Common myeloid progenitor, CD34-positive (primary cell): ENCODE measurements at places on chromosomes 7 and 10.

- no peaks in the 10 kb centered on the region for H3K36me3 ChIP-seq
- no peak overlapping the region for H3K4me3 ChIP-seq
- H3K27me3 ChIP-seq: no peaks in the 10 kb centered on the region
Measured at GRCh38 chr7:72176875-72177274, 235.3 kb downstream of the CALN1 start.

- no peak overlapping the region for H3K27ac ChIP-seq
- no peaks in the 10 kb centered on the region for H3K4me1 ChIP-seq
- DNase-seq: no peak
- no peaks in the 10 kb centered on the region for H3K36me3 ChIP-seq
Measured at GRCh38 chr7:18815261-18815960, 302.0 kb downstream of the TWIST1 start.

DNA sequence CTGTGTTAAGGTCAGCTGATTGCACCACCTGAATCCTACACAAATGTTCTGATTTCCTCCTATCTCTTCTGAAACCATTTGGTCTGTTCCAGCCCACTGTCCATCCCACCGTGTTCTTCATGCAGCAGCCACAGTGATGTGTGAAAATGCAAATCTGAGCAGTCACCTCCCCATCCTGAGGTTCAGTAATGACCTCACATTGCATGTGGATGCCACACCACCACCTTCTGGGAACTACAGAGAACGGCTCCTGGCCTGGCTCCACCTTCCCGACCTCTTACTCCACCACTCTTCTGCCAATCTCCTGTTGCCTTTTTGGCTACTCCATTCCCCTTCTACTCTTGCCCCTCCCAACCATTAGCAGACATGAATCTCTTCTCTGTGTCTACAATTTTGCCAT is 244.4 kb downstream of the TNS3 start:
- peaks cover 21% of the 10 kb centered on the region for H3K36me3 ChIP-seq
- H3K27me3 ChIP-seq: no peaks in the 10 kb centered on the region
- H3K4me1 ChIP-seq: no peaks in the 10 kb centered on the region

GRCh38 chr10:123522702-123523312 is 143.3 kb upstream of the GPR26 start:
- H3K36me3 ChIP-seq: no peaks in the 10 kb centered on the region
- H3K27me3 ChIP-seq: no peaks in the 10 kb centered on the region
- no peak overlapping the region for H3K27ac ChIP-seq
- no peak for DNase-seq

DNA sequence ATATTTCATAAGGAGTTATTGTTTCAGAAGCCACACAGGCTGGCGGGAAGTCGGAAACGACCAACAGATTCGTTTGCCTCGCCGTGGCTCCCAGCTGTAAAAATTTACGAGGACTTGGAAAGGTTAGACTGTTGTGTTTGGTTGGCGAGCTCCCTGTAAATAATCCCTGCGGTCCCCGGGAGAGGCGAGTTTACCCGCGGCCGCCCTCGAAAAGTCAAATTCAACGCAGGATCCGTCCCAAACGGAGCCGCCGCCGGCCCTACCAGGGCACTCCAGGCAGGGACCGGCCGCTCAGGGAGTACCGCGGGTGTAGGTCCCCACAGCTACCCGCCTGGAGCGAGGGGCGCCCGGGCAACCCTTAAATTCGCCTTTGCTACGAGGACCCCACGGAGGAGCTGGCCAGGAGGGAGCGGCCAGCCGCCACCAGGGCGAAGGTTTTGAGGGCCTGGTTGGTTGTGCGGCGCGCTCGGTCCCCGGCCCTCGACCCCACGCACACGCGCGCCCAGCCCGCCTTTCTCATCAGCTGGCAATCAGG is 726 bp upstream of the HOXA9 start:
- peak overlapping the region; percentile 96 for H3K27ac ChIP-seq
- H3K27me3 ChIP-seq: no peaks in the 10 kb centered on the region

GRCh38 chr7:102393467-102393866 is 2.7 kb upstream of the PRKRIP1 start:
- peaks cover 19% of the 10 kb centered on the region for H3K4me1 ChIP-seq
- H3K27me3 ChIP-seq: no peaks in the 10 kb centered on the region
- no peak overlapping the region for H3K4me3 ChIP-seq
- no peak overlapping the region for H3K27ac ChIP-seq
- no peaks in the 10 kb centered on the region for H3K36me3 ChIP-seq

- no peak overlapping the region for H3K27ac ChIP-seq
- H3K27me3 ChIP-seq: no peaks in the 10 kb centered on the region
- no peak overlapping the region for H3K4me3 ChIP-seq
- no peaks in the 10 kb centered on the region for H3K4me1 ChIP-seq
- H3K36me3 ChIP-seq: peaks cover 41% of the 10 kb centered on the region
- DNase-seq: no peak
Measured at GRCh38 chr10:67988606-67989005, 86.5 kb downstream of the HERC4 start.

- H3K27me3 ChIP-seq: no peaks in the 10 kb centered on the region
- no peaks in the 10 kb centered on the region for H3K4me1 ChIP-seq
- H3K4me3 ChIP-seq: no peak overlapping the region
- H3K36me3 ChIP-seq: no peaks in the 10 kb centered on the region
- no peak for DNase-seq
- H3K27ac ChIP-seq: no peak overlapping the region
Measured at GRCh38 chr7:81584667-81585066, 185.2 kb downstream of the HGF start.

- no peak overlapping the region for H3K27ac ChIP-seq
- no peak for DNase-seq
- H3K36me3 ChIP-seq: no peaks in the 10 kb centered on the region
- H3K4me3 ChIP-seq: no peak overlapping the region
Measured at GRCh38 chr7:43096875-43097274, 15.6 kb upstream of the HECW1 start.

DNA sequence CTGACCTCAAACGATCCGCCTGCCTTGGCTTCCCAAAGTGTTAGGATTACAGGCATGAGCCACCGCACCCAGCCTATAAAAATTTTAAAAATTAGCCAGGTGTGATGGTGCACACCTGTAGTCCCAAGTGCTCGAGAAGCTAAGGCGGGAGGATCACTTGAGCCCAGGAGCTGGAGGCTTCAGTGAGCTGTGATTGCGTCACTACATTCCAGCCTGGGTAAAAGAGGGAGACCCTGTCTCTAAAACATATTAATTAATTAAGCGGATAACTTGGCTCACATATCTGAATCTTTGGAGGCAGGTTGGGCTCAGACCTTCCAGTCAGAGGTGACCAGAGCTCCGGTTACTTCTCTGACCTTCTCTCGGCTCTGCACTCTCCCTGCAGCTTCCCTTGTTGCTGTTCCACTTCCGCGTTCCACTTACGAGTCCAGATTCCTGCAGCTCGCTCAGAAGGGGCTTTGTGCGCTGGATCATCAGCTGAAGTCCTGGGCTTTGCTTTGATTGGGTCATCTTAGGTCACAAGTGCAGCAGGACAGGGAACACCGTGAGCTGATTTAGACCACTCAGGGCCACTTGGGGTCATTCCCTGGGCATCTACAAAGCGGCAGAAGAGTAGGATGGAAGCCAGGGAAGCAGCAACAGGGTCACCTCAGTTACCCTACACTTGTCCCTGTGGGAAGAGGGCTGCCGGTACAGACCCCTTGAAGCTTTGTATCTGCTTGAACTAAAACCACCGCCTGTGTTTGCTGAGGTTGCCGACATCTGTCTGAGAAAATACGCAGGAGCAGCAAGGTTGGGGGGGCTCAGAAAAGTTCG is 2.0 kb upstream of the ARPC1B start:
- H3K27ac ChIP-seq: no peak overlapping the region
- no peaks in the 10 kb centered on the region for H3K27me3 ChIP-seq
- no peak overlapping the region for H3K4me3 ChIP-seq
- peaks cover 8% of the 10 kb centered on the region for H3K4me1 ChIP-seq

GRCh38 chr7:15461576-15461975 is 100.2 kb downstream of the AGMO start:
- DNase-seq: no peak
- H3K4me3 ChIP-seq: no peak overlapping the region
- H3K4me1 ChIP-seq: no peaks in the 10 kb centered on the region
- no peak overlapping the region for H3K27ac ChIP-seq
- H3K36me3 ChIP-seq: no peaks in the 10 kb centered on the region
- no peaks in the 10 kb centered on the region for H3K27me3 ChIP-seq

GRCh38 chr10:58996063-58996462 is 180.4 kb upstream of the PHYHIPL start:
- H3K27ac ChIP-seq: no peak overlapping the region
- no peaks in the 10 kb centered on the region for H3K36me3 ChIP-seq
- no peaks in the 10 kb centered on the region for H3K27me3 ChIP-seq
- H3K4me1 ChIP-seq: no peaks in the 10 kb centered on the region
- no peak for DNase-seq
- H3K4me3 ChIP-seq: no peak overlapping the region

DNA sequence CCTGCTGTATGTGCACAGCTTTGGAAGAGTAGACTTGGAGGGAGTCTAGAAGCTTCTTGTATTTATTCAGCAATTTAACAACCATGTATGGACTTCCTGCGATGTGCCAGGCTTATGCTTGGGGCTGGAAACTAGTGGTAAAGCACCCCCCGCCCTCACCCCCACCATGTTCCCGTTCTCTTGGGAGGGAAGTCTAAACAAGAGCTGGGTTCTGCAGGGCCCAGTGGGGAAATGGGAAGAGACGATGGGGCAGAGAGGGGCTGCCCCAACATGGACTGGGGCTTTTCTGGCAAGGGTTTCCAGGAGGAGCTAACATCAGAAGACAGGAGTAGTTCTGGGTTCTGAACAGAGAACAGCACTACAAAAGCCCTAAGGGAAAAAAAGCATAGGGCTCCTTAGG is 8.0 kb downstream of the RASSF4 start:
- no peaks in the 10 kb centered on the region for H3K36me3 ChIP-seq
- no peak overlapping the region for H3K4me3 ChIP-seq
- peak overlapping the region; percentile 6 for H3K27ac ChIP-seq
- H3K27me3 ChIP-seq: no peaks in the 10 kb centered on the region
- peaks cover 32% of the 10 kb centered on the region for H3K4me1 ChIP-seq
- no peak for DNase-seq

- H3K27ac ChIP-seq: no peak overlapping the region
- H3K4me1 ChIP-seq: no peaks in the 10 kb centered on the region
- H3K4me3 ChIP-seq: no peak overlapping the region
- DNase-seq: no peak
Measured at GRCh38 chr10:91536733-91537132, 96.1 kb downstream of the PPP1R3C start.

DNA sequence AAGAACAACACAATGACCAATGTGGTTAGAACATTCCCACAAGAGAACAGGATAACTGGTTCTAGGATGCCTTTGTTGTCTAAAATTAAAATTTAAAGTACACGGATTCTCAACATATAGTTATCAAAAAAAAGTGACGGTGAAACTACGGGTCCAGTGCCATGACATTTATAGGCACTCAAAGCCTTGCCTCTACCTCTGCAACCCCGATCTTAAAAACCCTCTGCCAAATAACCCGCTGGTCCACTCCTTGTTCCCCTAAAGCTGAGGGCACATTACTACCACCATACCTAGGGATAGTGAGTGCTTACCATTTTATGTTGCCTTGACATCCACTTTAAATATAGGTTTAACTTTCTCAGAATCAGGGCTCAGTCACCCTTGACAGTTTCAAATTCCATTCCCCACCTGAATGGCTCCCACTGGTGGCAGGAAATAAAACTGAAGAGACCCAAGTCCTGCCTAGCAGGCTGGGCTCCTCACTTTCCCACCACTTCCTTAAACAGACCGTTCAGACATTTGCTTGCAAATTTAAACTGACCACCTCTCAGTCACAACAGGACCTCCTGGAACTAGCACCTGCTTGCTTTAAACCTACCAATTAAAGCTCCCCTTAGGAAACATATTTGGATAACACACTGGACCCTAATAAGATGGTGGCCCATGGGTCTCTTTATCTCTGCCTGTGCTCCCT is 169.9 kb upstream of the ASAH2 start:
- no peak overlapping the region for H3K27ac ChIP-seq
- no peaks in the 10 kb centered on the region for H3K36me3 ChIP-seq
- H3K4me1 ChIP-seq: peaks cover 15% of the 10 kb centered on the region

- H3K27ac ChIP-seq: no peak overlapping the region
- H3K4me3 ChIP-seq: no peak overlapping the region
- H3K36me3 ChIP-seq: peaks cover 58% of the 10 kb centered on the region
- H3K4me1 ChIP-seq: peaks cover 10% of the 10 kb centered on the region
- DNase-seq: no peak
Measured at GRCh38 chr10:98417973-98418664, 3.1 kb upstream of the PYROXD2 start.

DNA sequence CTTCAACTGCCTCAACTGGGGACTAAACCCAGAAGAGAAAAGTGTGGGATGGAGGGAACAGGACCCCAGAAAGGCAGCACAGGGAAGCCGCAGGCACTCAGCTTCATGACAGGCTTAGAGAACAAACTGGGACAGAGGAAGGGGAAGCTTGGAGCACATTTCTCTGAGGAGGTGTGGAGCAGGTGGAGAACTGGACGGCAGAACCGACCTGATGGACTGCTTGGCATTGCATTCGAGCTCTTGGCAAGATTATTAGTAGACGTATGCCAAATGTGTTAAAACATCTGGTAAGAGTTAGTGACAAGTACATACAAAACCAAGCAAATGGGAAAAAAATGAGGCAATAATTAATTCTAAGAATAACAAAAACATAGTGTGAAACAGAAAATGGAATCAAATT is 335.7 kb downstream of the SFMBT2 start:
- no peak overlapping the region for H3K4me3 ChIP-seq
- no peaks in the 10 kb centered on the region for H3K4me1 ChIP-seq
- no peak overlapping the region for H3K27ac ChIP-seq
- DNase-seq: no peak
- H3K36me3 ChIP-seq: no peaks in the 10 kb centered on the region

DNA sequence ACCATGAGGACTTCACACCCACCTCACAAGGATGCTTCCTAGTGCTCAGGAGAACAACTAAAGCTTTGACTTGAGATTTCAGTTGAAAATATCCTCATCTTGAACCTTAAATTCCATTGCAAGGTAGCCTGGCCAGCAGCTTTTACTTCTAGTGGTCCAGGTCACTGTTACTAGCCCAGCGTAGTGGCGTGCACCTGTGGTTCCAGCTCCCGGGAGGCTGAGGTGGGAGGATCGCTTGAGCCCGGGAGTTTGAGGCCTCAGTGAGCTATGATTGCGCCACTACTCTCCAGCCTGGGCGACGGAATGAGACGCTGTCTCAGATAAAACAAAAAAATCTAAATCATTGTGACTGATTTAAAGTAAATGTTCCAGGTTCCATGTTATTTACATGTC is 28.3 kb upstream of the PRKAR1B start:
- no peaks in the 10 kb centered on the region for H3K27me3 ChIP-seq
- no peaks in the 10 kb centered on the region for H3K4me1 ChIP-seq
- DNase-seq: no peak
- no peak overlapping the region for H3K27ac ChIP-seq

- no peaks in the 10 kb centered on the region for H3K36me3 ChIP-seq
- H3K4me1 ChIP-seq: no peaks in the 10 kb centered on the region
- no peak overlapping the region for H3K27ac ChIP-seq
- DNase-seq: peak; percentile 20
- no peak overlapping the region for H3K4me3 ChIP-seq
Measured at GRCh38 chr10:63819753-63820329, 298.6 kb downstream of the REEP3 start.

GRCh38 chr7:107076781-107077698 is 32.5 kb downstream of the PRKAR2B start:
- no peaks in the 10 kb centered on the region for H3K27me3 ChIP-seq
- no peak for DNase-seq
- H3K4me3 ChIP-seq: no peak overlapping the region
- peaks cover 2% of the 10 kb centered on the region for H3K36me3 ChIP-seq
- H3K4me1 ChIP-seq: peaks cover 35% of the 10 kb centered on the region

- H3K4me3 ChIP-seq: no peak overlapping the region
- peaks cover 22% of the 10 kb centered on the region for H3K36me3 ChIP-seq
- no peak overlapping the region for H3K27ac ChIP-seq
Measured at GRCh38 chr7:104126411-104126841, 81.4 kb downstream of the ORC5 start.
